ENCODE measurements at places on chromosomes 5 and 9.

DNA sequence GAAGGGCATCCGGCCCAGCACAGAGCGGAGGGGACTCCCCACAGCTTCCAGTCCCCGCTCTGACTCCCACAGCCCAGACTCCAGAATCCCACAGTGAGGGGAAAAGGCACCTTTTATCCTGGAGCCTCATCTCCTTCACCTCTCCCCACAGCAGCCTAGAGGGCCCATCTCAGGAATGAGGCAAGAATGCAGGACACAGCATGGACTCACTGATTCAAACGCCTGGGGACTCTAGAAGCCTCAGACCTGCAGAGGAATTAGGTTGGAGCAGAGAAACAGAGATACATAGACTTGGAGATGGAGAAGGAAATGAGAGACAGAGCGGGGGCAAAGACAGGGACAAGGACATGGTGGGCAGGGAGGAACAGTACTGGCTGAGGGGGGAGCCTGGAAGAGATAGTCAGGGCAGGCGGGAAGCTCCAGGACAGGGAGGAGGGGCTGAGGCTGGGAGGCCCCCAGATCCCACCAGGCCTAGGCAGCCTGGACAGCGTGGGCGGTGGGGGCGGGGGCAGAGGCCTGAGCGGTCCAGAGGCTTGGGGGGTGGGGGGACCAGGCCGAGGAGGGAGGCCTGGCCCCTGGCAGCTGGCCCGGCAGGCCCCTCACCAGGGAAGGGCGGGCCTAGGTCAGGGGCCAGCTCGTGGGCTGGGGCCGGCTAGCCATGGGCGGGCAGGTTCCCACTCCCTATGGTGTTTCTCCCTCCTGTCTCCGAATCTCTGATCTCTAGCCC lies 15.8 kb downstream of the CNTFR start:
- no peak for DNase-seq

- no peak for DNase-seq
Measured at GRCh38 chr9:5633243-5633642, 4.3 kb downstream of the RIC1 start.

GRCh38 chr5:141359790-141360426 lies at the start of gene PCDHGB2:
Gene PCDHGB2 (plus strand): TSS chr5:141359994. CDS start chr5:141360136, 142 bp downstream.
- no peak for DNase-seq

- no peak for DNase-seq
Measured at GRCh38 chr9:68637020-68637419, 68.0 kb upstream of the PIP5K1B start.

- DNase-seq = no peak
Measured at GRCh38 chr5:124876983-124877382, 130.5 kb upstream of the ZNF608 start.

DNA sequence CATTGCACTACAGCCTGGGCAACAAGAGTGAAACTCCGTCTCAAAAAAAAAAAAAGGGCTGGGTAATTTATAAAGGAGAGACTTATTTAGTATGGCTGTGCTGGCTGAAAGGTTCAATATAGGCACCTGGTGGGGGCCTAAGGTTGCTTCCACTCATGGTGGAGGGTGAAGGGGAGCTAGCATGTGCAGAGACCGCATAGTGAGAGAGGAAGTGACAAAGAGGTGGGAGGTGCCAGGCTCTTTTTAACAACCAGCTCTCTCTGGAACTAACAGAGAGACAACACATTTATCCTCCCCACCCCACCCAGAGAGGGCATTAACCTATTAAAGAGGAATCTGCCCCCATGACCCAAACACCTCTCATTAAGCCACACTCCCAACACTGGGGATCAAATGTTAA lies 28.9 kb upstream of the SERINC5 start:
- no peak for DNase-seq

DNA sequence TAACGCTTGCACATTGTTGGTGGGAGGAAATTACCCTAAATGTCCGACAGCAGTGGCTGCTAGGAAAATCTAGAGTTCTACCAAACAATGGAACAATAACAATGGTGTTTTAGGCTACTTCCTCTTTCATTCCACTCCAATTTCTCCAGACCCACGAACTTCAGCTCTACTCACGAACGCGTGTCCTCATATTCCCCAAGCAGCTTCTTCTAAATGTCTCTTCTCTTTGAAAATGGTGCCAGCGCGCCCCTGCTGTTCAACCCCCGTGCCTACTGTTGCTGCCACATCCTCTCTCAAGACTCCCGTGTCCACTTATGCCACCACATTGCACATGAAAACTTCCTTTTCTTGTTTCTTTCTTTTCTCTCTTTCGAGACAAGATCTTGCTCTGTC lies 25.6 kb downstream of the OR2V2 start:
- DNase-seq = no peak
